ENCODE measurements at places on chromosomes 4 and X.
A peak's percentile ranks its signal among the peaks of the same experiment; 100 is the strongest.

- no peak for DNase-seq
Observed at GRCh38 chr4:19417256-19417655, 834.4 kb upstream of the SLIT2 start.

DNA sequence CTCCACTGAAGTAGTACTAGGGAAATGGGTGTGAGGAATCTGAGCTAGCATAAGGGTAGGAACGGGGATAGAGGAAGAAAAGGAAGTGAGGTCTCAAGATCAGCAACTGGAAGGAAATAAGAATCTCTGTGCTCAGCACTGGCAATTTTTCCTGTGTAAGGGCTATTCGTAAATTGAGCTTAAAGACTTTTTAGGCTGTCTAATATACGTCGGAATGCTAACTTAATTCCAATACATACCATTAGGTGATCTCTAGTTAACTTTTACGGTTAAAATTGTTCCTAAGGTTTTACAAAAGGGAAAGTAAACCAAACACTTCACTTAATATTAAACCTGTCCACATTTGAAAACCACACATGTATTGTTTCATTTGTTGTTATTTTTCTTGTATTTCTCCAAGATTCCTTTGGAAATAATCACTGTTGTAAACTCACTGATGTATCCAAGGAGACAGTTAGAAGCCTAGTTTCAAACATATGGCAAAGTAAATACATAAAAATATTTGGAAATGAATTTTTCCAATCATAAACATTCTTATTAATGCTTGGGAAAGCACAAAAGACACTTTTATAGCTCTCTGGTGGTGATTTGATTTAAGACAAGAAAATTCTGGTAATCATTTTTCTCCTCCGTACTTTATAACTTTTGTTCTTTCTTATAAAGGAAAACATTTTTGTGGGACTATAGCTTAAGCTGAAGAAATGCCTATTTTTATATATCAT is 28.1 kb upstream of the HPGDS start:
- no peak for DNase-seq

DNA sequence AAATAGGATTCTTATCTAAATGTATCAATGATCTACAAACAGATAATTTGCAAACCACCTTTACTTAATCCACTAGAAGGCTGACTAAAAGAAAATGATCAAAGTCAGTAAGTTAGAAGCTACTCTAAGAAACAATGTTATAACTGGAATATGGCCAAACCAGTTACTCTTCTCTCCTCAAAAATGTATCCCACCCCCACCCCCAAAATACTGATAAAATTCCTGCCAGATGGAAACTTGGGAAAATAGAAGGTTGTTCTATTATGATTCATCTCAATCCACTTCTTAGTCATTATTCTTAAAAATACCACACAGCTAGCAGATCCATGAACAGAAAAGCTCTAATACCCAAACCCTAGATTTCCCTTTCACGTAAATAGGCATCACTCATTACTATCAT is 206.4 kb downstream of the KLHL13 start:
- DNase-seq: no peak

DNA sequence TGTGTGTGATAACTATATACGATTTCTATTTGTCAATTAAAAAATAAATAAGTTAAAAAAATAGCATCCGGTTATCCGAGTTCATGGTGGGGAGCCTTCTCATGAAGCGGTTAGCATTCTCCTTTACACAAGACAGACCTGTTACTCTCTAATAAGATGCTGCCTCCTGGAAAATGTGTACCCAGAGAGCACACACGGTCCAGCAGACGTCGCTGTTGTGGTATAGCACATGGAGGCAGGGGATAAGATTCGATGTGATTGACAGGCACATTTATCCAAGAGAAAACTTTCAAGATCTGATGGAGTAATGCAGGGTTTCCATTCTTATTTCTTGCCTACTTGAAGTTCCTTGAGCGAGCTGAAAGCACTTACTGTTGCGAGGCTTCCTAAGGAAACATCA is 62.7 kb upstream of the STS start:
- DNase-seq: no peak

GRCh38 chrX:49171752-49172279 is at the start of gene PLP2:
Gene PLP2 (plus strand): TSS chrX:49171898. CDS start chrX:49172001, 103 bp downstream.
- peak; percentile 69 for DNase-seq

- DNase-seq: no peak
Observed at GRCh38 chrX:25531096-25531495, 515.3 kb upstream of the ARX start.

GRCh38 chr4:3851881-3852280 is 85.7 kb downstream of the ADRA2C start:
- no peak for DNase-seq

GRCh38 chrX:134600714-134601113 is 57.6 kb downstream of the PLAC1 start:
- no peak for DNase-seq

- no peak for DNase-seq
Observed at GRCh38 chr4:3316146-3316545, 23.3 kb downstream of the RGS12 start.

DNA sequence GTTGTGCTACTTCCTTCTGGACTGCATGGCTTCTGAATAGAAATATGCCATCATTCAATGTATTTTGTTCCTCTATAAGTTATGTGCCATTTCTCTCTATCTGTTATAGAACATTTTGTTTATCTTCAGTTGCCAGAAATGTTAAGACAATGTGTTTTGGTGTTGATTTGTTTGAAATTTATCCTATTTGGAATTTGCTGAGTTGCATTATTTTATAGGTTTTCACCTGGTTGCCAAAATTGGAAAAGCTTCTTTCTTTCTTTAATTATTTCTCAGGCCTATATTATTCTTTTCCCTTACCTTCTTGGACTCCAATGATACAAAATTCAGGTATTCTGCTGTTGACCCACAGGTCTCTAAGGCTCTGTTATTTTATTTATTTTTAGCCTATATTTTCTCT is 33.4 kb upstream of the CFAP47 start:
- no peak for DNase-seq

DNA sequence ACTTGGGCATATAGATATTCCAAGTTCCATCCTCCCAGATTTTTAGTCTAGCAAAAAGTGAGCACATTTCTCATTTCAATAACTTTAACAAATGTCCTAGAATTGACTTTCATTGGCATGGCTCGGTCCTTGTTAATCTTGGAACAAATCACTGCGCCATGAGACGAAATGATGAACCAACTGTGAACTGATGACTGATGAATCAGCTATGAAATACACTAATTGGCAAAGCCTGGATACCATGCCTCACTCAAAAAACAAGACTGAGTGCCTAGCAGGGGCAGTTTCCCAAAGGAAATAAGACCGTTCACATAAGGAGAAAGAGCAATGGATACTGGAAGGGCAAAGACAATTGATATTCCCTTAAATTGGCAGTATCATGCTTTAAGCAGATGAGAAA is 248.6 kb upstream of the VEGFC start:
- DNase-seq: no peak

GRCh38 chrX:111634823-111635729 is 45.9 kb upstream of the ALG13 start:
- DNase-seq: no peak

DNA sequence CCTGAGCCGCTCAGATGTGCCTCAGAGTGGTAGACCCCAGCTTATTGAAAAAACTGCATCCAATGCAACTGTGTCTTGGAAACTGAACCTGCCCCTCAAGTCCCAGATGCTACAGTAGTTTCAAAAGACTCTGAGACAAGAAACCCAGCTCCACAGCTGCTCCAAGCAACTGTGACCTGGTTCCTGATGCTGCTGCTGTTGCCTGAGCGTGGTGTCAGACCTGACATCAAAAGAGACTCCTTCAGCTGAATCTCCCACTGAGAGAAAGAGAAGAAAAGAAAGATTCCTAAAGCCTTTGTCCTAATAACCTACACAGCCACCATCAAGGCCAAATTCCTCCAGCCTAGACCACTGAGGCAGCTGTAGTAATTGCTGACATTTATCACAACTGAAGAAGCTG is 630.1 kb downstream of the STIM2 start:
- DNase-seq: no peak

DNA sequence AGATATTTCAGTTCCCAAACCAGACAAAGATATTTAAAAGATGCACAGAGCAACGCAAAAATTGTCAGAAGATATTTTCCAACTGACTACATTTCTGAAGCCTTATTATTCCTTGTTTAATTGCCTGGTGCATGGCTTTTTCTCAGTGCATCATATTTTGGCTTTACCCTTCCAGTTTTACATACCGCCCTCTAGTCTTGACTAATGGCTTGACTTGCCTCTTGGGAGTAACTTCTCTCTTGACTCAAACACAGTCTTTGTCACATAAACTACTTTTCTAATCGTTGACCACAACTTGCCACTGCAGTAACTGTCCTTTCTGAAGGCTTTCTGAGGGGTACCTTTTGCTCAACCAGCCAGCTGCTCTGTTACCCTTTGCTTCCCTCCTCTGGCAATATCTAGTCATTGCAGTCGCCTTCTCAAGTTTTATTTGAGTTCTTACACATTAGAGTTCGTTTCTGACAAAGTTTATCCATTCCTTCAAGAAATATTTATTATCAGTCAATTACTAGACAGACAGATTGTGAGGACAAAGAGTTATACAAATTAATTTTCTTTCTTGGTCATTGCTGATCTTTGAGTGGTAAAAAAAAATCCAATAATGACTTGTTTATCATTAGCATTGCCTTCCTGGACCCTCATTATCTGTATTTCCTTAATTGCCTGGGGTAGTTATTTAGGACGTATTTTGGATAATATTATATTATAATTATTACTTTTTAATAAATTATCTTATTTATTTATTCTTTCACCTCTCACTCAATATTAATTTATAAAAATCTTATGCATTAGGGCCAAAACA is 506.9 kb upstream of the PCDH10 start:
- DNase-seq: no peak

GRCh38 chrX:13257223-13258051 is 62.4 kb downstream of the ATXN3L start:
- no peak for DNase-seq

DNA sequence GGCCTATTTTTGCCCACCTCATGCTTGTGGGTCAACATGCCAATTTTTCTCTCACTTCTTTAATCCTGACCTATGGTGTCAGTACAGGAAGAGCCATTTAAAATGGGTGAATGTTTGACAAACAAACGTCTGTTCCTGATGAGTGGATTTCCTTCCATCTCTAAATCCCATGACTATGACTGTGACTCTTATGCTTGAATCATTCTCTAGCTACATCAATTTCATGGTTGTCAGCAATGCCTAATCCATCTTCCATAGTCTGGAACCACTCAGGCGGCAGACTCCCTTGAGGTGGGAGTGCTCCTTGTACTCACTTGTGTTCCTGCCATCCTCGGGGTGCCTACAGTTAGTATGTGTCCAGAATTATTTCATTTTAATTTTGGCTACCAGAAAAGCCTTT is 194.9 kb upstream of the RPS6KA3 start:
- no peak for DNase-seq

- no peak for DNase-seq
Observed at GRCh38 chr4:86283371-86283770, 76.5 kb downstream of the MAPK10 start.

DNA sequence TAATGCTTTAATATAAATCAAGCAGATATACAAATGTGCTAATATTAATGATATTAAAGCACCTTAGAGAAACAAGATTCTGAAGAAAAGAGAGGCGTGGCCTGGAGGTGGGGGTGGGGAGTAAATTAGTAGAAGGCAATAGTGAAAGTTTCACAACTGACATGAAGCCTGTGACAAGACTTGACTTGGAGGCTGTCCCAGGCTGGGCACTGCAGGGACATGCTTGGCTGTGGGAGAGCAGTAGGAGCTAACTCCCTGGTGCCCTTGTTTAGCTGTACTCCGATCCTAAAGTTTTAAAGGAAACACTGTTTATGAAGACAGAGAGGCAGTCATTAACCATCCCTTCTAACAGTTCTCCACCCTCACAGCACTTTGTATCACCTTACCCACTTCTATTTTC is 239.0 kb upstream of the MAB21L2 start:
- no peak for DNase-seq

- DNase-seq: no peak
Observed at GRCh38 chr4:56863441-56864139, 42.1 kb upstream of the SPINK2 start.

DNA sequence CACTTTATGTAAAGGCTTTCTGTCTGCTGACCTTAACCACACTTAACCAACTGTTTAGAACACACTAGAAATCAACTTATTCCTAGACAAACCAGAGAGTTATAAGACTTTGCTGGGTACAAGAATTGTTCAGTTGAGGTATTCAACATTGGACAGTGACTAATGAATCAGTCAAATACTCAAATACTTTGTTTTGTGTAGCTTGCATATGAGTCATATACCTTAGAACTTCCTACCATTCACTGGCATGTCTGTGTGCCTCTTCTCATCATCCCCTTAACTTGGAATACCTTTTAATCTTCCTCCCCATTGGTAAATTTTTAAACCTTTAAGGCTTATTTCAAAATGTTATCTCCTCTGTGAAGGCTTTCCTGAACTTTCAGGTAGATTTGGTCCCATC is 708.8 kb upstream of the GRIA3 start:
- no peak for DNase-seq

DNA sequence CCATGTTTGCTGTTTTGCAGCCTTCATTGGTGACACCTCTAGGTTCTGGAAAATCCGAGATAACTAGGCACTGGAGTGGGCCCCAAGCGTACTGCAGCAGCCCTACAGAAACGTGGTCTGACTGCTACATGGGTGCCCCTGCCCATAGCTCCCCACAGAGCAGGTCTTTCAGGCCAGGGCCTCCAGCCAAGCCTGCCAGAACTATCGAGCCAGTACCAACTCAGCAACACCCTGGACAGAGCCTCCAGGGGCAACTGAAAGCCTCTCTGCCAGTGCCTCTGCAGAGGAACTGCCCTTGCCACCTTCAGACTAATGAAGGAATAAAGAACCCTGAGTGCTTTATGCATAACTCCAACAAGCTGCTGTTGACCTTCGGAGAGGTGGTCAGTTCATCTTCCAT is 111.1 kb upstream of the PPP3CA start:
- no peak for DNase-seq

DNA sequence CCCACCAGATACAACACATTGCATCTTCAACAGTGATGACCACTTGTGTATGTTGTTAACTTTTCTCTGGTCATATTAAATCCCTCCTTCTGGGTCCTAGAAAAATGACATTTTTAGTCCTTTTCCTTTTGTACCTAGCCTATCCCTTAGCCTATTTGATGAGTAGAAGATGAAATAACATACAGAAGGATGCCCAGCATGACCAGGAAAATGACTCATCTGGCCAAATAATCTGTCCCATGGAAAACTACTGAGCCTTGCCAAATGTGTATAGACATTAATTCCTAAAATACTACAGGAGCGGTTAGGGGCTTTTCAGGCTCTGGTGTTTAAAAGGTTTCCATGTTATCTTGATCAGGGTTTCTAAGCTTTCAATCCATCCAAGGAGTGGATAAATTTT is 129.0 kb upstream of the KCNIP4 start:
- no peak for DNase-seq

GRCh38 chr4:146040623-146041022 is 102.0 kb upstream of the ZNF827 start:
- DNase-seq: no peak

- DNase-seq: no peak
Observed at GRCh38 chr4:144710526-144710912, 64.6 kb downstream of the HHIP start.

- no peak for DNase-seq
Observed at GRCh38 chr4:73743281-73743680, 2.9 kb downstream of the CXCL8 start.

GRCh38 chrX:135114392-135114791 is 5.9 kb downstream of the ETDB start:
- DNase-seq: no peak

Data from CD4-positive, alpha-beta T cell treated with Interleukin-1 beta for 1 hour (primary cell).